ENCODE measurements at places on chromosomes 12 and 14. TPM values are rescaled to one million over a fixed set of nuclear protein-coding genes. Genes with fewer than 3 reads are reported as not detected.

DNA sequence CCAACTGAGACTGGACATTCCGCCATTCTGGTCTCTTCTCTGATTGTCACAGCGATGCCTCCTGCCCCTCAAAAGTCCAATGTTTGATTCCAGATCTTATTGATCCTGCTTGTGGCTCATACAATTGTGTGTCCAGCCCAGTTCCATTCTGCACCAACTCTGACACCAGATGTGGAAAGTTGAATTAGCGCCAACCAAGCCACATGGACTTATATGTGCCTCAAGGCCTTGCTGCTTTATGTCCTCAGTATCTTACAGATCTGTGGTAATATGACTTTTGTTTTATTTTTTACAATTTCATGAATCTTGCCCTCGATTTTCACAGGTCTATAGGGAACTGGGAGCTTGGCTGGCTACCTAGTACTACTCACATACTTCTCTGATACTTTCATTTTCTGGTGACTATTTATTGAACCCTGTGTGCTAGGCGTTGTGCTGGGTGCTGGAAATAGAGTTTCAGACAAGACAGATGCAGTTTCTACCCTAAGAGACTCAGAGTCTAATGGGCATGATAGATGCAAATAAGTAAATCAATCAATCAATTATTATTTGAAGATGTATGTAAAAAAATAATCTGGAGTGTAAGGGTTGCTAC is 472.0 kb downstream of the TMTC2 start:
- DNase-seq, result no peak

GRCh38 chr14:57049848-57050247 is 218.9 kb downstream of the EXOC5 start:
- no peak for DNase-seq

TBX5 gene
- total RNA-seq, result not detected

DNA sequence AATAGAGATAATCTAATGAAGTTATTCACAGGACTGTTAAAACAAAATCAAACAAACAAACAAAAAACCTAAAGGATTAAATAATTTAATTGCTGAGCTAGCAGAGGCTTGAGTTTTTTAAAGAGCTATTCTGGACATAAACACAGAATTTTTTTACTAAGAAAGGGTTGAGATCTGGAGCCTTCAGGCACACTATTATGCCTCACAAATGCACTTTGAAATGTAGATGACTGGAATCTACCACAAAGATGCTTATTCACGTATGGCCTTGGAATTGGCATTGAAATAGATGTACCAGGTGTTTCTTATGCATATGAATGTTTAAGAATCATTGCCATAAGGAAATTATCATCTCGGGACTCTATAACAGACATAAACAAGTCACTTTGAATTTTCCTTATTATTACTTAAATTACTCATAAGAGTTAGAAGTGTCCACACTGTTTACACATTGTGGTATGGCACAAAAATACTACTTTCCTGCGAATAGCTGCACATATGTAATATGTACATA is 21.6 kb downstream of the PUS7L start:
- DNase-seq, result no peak

CFAP54 gene
- 0.14 TPM for total RNA-seq

FAM161B gene
- total RNA-seq, result 1.3 TPM

DNA sequence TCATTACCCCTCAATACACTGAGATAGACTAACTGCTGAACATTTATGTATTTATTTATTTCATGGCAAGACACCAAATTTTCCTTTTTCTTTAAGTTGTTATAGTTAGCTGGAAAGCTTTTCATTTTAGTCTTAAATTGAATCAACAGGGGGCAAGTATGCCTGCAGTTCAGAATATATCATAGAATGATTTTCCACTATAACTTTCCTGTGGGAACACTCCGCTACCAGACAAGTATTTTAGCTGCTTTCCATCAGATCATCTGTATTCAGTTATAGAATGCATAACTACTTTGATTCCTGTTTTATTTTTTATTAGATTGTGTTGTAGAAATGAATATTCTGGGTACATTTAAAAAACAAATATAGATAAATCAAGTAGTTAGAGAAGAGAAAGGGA is 102.0 kb downstream of the SLC6A15 start:
- DNase-seq, result no peak

GRCh38 chr12:51593539-51593938 is 2.5 kb downstream of the SCN8A start:
- peak; percentile 31 for DNase-seq

DNA sequence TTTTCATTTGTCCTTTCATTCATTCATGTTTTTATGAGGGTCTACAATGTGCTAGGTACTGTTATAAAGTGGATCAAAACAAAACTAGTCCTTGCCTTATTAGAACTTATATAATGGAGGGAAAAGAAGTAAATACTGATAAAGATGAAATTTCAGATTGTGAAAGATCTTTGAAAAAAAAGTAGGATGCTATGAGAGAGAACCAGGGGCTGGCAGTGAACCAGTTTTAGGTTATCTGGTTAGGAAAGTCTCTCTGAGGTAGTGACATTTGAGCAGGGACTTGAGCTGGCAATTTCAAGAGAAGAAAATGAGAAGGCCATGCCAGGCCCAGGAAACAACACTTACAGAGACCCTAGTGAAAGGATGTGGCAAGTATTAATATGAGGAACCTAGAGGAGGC is 57.3 kb upstream of the E2F7 start:
- DNase-seq, result no peak

P2RX2 gene
- total RNA-seq, result not detected

- DNase-seq, result no peak
Measured at GRCh38 chr12:75116646-75117198, 92.9 kb downstream of the KCNC2 start.

DNA sequence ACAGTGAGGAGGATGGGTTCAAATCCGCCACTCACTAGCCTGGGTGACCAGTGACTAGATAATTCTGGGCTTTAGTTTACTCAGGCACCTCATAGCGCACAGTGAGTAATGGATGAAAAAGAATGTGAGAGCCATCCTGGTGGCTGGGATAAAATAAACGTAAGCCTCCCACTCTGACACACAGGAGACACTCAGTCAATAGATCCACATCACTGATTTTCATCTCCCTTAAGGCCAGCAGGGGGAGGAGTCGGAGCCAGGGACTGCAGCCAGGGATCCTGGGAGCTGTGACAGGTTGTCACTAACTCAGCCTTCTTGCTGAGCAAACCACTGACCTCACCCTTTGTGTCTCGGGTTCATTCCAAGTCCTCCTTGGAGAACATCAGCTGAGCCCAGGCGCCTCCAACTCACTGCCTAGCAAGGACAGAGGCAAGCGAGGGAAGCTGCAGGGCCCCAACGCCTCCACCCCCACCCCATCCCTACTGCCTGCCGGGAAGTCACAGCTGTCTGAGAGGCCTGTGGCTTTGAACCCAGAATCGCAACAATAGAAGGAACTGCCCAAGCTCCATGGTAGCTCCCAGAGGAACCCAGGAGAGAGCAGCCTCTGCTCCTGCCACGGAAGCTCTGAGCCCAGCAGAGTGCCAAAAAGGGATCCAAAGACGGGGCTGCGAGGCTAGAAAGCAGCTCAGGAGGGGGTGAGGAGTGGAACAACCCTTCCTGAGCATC is 30.7 kb downstream of the PXN start:
- DNase-seq, result peak; percentile 88

GRCh38 chr12:57087010-57087690 is 1.8 kb upstream of the NAB2 start:
- peak; percentile 87 for DNase-seq

DNA sequence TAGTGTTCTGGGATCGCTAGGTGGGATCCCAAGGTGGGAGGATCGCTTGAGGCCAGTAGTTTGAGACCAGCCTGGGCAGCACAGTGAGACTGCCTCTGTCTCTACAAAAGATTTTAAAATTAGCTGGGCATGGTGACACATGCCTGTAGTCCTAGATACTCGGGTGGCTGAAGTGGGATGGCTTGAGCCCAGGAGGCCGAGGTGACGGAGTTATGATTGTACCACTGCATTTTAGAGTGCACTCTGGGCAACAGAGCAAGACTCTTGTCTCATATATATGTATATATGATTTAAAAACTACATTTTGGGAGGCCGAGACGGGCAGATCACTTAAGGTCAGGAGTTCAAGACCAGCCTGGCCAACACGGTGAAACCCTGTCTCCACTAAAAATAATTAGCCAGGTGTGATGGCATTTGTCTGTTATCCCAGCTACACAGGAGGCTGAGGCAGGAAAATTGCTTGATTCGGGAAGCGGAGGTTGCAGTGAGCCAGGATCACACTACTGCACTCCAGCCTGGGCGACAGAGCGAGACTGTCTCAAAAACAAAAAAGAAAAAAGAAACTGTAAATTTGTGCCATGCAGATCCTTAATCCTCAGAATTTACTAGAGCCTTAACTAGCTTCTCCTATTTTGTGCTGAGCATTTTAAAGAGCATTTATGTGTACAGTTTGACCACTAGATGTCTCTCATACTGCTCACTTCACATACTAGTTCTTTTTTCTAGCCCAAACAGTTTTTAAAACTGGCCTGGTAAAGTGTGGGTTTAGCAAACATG is 114.8 kb downstream of the MON2 start:
- DNase-seq, result no peak

DNA sequence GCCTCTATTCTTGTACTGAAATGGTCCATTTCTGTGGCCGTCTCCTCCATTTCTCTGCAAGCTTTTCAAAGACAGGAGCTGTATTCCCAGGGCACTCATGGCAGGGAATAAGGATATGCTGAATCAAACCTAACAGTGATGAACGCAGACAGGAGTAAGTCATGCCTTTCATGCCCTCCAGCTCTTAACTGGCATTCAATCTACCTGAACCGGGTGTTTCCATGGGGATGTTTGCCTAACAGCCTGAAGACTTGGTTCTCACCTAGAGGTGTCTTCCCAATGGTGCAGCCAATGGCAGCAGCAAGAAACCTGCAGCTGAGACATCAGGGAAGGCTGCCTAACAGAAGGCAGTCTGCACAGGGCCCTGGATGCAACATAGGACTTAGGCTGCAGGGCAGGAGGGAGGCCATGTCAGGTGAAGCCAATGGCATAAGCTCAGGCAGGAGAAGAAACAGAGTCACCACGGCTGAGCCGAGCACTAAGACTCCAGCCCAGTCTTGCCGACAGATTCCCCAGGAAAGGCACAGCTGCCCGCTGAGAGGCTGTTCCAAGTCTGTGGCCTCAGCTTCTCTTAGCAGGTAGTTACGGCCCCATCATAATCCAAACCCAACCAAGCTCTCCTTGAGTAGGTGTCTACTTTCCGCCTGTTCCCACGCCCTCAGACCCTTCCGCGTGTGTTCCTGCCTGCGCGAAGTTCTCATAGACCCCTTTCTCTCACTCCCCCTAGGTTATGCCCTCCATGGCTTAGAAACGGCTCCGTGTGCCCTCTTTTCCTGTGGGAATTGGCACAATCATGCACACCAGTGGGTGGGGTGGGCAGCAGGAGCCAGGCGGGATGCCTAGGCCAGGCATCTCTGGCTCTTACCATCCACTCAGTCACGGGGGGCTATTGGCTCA is 44.1 kb downstream of the VWF start:
- no peak for DNase-seq

HCAR2 gene
- total RNA-seq, result 0.25 TPM

- no peak for DNase-seq
Measured at GRCh38 chr12:5648692-5649359, 216.9 kb downstream of the NTF3 start.

GRCh38 chr12:28938581-28939235 is 210.4 kb upstream of the FAR2 start:
- no peak for DNase-seq

DNA sequence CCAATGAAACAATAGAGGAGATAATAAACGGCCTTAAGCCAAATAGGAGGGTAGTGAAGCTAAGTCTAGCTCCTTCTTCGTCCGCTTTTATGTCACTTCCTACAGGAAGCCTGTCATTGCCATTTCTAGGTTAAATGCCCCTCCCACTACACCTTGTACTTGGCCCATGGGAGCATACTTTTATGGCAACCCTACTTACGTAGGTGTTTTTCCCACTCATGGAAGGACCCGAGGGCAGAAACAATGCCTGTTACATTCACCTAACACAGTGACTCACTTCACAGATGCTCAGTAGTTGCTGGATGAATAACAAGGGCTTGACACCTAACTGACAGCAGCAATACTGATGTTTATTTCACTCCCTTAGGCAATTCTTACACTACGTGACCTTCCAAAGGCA is 44.5 kb downstream of the ALKBH1 start:
- no peak for DNase-seq

DNA sequence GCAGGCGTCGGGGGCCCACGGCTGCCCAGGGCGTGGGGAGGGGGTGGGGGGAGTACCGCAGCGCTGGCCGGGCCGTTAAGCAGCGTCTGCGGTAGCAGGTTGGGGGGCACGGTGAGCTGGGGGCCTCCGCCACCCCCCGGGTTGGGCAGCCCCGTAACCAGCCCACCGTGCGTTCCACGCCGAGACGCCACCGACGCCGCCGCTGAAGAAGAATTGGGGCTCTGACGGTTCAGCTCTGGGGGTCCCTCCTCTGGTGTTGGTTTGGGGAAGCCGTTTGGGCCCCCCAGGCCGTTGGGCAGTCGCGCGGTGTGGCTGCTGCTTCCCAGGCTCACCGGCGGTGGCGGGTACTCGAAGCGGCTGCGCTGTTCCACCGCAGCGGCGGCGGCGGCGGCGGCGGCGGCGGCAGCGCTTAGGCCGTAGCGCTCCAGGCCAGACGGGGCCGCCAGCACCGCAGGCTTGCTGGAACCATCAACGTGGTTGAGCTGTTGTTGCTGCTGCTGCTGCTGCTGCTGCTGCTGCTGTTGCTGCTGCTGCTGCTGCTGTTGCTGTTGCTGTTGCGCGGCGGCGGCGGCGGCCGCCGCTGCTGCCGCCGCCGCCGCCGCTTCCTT is 1.5 kb downstream of the IRF2BPL start:
- DNase-seq, result no peak

OTX2 gene
- total RNA-seq, result not detected

DNA sequence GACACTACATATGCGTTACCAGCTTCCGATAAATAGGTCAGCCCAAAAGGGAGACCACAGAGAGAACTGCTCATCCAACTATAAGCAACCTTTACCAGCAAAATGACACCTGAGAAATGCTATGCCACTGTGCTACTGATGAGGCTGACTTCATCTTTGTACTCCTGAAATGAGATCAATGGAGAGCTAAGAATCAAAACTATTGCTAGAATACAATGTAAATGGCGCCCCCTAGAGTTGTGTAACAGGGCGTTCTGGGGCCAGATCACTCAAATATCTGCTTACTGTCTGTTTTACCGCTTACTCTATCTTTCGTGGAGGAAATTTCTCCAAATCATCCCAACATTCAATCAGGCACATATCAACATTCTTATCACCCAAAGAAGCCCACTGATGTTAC is 4.6 kb downstream of the ZNF384 start:
- DNase-seq, result no peak

GRCh38 chr12:43795716-43796280 is 10.3 kb downstream of the TWF1 start:
- no peak for DNase-seq

GRCh38 chr14:103281496-103282231 is 52.4 kb upstream of the EIF5 start:
- DNase-seq, result no peak

- DNase-seq, result no peak
Measured at GRCh38 chr14:35045798-35046047, 349 bp upstream of the FAM177A1 start.

CLEC2A gene
- total RNA-seq, result not detected

GRIN2B gene
- 0.04 TPM for total RNA-seq

CDCA4 gene
- total RNA-seq, result 1.5 TPM

Data from pancreas (tissue), 10 donors.